ENCODE measurements at places on chromosomes 1 and 21.

DNA sequence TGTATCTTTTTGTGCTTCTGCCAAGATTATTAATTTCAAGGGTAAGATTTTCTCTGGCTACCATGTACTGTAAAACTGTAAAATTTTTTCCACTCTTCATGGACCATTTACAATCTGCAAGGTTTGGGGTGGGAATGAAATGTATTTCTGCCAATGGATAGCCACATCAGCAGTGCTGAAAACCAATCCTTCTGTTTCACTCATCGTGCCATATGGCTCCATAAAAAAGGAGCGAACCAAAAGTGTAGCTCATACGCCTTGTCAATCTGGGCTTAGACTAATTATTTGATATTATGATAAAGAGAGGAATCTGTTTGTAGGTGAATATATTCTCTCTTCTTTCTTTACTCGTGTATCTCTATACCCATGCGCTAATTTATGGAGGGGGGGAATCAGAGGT is 3.0 kb upstream of the SLC44A5 start:
- DNase-seq = no peak

GRCh38 chr1:110340207-110340468 is 961 bp downstream of the RBM15 start:
- DNase-seq = no peak

DNA sequence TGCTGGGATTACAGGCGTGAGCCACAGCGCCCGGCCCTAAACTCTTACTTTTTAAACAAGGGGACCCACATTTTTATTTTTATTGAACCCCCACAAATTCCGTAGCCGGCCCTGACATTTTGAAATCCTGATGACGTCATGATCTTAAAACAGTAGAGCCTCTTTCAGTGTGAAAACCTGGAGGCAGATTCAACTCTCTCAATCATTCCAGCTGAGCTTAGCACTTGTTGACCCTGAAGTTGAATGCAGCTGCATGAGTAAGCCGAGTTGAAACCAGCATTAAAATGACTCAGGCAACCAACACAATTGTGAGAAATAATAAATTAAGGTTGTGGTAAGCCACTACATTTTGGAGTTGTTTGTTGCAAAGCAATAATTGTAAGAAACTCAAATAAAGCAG is 93.9 kb upstream of the ADGRL4 start:
- DNase-seq = peak; percentile 30

DNA sequence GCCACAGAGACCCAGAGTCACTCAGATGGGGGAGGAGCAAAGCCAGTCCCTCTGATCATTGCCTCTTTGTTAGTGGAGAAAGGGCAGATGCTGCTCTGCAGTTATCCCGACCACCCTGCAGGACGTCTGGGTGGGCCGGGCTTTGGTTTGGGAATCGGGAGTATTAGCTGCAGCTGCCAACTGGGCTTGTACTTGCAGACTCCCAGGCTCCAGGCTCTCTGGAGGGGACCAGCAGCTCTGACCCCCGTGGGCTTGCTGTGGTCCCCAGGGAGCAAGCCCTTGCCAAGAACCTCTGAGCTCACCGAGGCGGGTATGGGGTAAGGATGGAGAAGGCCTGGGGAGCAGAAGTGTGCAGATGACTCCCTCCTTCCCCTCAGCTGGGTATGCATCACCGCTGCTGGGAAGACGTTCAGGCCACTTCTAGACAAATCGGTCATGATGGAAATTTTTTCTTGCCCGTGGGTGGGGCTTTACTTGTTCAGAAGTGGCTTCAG is 21.6 kb downstream of the MAPKAPK2 start:
- peak; percentile 79 for DNase-seq

GRCh38 chr1:34708106-34708505 is 46.7 kb upstream of the GJB5 start:
- no peak for DNase-seq

DNA sequence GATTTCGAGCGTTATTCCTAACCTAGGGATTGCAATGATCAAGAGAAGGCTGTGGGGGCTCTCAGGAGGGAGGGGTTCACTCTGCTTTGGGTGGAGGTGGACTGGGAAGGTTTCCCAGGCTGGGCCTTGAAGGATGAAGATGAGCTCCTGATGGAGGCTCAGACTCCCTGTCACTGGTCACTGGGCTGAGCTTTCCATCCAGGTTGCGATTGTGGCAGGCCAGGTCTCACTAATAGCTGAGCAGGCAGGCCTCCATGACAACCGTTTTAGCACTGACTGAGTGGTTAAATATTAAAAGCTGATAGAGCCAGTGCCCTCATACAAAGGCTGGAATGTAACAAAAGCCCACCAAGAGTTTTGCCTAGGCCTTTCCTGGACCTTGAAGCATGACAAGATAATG is 36.2 kb upstream of the EFCAB14 start:
- DNase-seq = no peak

GRCh38 chr1:2248854-2249558 is 20.9 kb downstream of the SKI start:
- DNase-seq = no peak

DNA sequence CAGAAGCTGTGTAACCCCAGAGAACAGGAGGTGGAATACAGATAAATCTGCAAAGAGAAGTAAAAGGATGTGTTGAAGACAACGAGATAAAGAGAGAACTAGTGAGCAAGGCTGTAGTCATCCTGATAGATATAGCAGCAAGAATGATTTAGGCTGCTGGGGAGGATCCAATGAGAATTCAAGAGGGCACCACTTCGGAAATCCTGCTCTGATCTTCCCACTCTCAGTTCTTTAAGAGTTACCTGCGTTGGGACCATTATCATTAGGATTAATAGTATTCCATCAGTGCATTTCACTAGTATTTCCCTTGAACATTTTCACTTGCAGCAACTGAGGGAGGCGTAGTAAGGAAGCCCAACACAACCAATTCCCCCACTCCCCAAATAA is at the start of gene BRINP3:
Gene BRINP3 (minus strand): TSS at position 103 of the 387 bp plus-strand sequence.
- DNase-seq = no peak

- peak; percentile 27 for DNase-seq
These were observed 154.2 kb upstream of the RUNX1 start for GRCh38 chr21:35203093-35203977.

DNA sequence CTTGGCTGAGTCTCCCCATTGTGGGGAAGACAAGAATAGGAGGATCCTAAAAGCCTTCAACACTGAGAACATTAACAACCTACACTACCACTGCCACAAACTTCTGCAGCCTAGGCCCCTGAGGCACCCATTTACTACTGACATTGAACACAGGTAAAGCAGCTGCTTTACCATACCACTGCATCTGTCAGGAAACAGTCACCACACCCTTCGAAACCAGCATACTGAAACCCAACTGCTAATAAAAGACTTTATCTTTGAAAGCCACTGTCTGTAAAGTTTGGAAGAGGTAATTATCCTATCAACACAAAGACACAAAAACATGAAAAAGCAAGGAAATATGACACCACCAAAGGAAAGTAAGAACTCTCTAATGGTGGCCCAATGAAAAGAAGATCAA is 7.4 kb downstream of the IFNAR1 start:
- DNase-seq = no peak

DNA sequence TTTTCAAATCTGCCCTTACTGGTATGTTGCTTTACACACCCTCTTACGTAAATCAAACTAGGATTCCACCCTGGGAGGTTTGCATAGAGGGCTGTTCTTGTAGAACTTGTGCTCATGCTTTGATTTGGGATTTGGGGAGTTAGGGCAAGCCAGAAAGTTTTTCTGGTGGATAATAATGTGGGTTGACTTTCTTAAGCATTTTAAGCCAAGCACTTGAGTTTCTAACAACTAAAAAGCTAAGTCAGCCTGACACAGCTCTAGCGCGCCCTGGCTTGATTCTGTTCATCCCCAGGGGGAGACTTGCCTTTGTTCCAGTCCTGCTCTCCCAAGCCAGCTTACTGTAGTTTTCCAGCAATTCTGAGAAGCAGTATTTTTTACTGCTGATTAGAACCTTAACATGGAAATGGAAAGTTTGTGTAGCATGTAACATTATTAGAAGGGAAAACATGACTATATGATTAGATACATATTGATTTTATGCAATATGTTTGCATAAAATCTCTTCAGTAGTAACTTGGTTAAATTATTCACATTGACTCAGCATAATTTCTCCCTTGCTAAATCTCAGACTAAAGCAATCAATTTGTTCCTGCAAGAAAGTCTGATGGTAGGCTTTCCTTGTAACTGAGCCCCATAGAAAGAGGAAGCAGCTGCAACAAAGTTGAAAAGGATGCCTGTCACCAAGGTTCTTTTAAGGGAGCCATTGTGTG is 11.0 kb upstream of the PGD start:
- peak; percentile 12 for DNase-seq

DNA sequence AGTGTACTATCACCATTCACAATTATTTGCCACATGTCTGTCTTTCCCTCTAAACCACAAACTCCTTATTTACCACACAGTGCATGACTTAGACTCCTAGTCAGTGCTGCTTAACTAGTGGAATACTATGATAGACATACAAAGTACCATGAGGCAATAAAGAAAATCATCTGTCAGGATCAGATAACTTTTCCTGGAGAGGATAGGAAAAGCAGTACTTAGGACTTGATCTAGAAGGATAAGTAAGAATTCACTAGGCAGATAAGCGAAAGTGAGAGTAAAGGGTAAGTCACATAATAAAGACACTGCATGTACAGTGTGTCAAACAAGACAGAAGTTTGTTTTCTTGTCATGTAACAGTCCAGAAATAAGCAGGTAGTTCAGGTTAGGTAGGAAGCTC is 21.2 kb upstream of the TSPAN1 start:
- no peak for DNase-seq

DNA sequence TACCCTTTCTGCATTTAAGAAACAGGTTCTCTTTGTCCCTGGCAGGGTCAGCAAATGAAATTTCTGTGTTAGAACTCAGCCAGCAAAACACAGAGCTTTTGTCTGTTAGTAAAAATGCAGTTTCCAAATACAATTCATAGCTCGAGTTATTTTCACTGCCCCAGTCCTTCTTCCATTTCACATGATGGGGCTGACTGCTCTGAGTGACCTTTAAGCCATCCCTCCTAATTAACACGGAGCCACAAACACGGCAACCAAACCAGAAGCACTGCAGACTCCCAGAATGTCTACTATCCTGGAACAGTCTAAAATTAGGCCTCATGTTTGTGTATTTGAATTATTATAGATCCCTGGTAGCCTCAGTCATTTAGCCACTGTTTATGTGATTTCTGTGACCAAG is 99.1 kb upstream of the RGS4 start:
- DNase-seq = no peak

DNA sequence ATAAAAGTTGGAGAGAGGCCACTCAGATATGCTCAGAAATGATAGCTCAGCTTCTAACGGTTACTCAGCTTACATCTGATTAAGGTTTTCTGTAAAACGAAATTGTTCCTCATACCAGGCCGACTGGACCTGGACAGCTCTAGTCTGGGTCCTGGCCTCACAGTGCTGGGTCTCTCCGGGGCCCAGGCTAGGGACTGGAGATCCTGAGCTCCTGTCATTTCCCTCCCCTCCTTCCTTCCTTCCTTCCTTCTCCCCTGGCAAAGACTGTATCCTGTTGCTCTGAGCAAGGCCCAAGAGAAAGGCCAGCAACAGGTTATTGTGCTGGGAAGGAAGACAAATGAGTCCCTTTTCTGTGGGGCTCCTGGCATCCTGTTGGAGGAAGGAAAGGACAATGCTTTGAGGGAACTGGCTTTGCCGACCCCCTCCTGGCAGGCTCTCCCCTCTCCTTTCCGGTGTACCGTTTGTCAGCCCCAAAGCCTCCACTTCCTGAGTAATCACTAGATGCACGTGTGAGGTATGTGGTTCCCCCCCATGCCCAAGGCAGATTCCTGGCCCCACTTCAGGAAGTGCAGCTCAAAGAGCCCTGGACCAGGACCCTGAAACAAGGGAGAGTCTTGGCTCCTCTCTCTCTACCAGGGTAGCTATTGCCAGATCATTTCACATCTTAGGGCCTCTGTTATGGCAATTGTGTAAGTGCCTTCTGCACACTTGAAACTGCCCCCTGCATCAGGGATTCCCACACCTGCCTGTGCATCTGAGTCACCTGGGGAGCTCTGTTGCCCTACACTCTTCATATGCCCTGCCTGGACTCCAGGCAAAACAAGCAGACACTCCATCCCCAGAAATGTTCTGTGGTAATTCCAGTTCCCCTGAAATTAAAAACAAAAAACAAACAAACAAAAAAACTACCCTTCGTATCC is 212.7 kb upstream of the FGGY start:
- peak; percentile 69 for DNase-seq

- DNase-seq = no peak
These were observed 31.1 kb upstream of the DNASE2B start for GRCh38 chr1:84367219-84367618.

- no peak for DNase-seq
These were observed 110.9 kb downstream of the ASTN1 start for GRCh38 chr1:177053648-177054047.

DNA sequence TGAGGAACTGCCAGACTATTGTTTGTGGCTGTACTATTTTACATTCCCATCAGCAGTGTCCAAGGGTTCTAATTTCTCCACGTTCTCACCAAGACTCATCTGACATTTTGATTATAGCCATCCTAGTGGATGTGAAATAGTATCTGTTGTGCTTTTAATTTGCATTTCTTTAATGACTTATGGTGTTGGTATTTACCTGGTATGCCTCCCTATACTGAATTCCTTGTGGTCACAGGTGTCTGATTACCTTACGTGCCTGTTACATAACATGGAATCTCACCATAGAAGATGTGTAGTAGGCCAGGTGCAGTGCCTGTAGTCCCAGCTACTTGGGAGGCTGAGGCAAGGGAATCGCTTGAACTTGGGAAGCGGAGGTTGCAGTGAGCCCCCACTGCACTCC is 13.5 kb downstream of the ZYG11A start:
- DNase-seq = no peak

GRCh38 chr1:58921342-58921741 is 137.5 kb upstream of the JUN start:
- DNase-seq = no peak

- peak; percentile 88 for DNase-seq
These were observed 196.9 kb upstream of the C8B start for GRCh38 chr1:57162607-57163261.

GRCh38 chr1:156491151-156491949 is 9.2 kb downstream of the MEF2D start:
- DNase-seq = no peak

DNA sequence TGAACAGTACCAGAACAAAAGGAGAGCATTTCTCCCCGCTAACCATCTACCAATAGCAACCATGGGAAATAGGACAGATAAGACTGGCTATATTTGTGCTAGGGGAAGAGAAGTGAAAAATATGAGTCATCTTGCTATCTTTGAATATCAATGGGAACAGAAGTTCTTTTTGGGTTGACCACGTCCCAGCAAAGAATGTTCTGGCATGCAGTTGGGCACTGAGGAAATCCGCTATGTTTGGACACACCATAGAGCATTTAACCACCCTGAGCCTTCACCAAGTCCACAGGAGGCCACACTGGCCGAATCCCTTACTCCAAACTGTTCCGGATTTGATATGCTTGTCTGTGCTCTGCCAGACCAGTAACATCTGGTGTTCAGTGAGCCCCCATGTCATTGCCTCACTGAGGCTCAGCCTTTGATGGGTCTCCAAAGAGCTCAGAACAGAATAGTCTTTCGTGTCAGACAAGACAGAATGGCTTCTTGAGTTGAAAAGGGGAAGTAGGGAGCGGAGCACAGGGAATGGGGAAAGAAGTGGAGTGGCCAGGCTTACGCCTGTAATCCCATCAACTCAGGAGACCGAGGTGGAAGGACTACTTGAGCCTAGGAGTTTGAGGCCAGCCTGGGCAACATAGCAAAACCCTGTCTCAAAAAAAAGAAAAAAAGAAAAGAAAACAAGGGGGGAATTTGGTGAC is 81.4 kb downstream of the SMYD2 start:
- no peak for DNase-seq
